Activated T-cell treated with anti-CD3 and anti-CD28 coated beads, Interleukin-2, amount 50 U/mL, for 48 hours (primary cell): ENCODE measurements at places on chromosomes 1 and 21.

- DNase-seq = no peak
These were observed 47.3 kb downstream of the CLIC6 start for GRCh38 chr21:34715985-34716596.

DNA sequence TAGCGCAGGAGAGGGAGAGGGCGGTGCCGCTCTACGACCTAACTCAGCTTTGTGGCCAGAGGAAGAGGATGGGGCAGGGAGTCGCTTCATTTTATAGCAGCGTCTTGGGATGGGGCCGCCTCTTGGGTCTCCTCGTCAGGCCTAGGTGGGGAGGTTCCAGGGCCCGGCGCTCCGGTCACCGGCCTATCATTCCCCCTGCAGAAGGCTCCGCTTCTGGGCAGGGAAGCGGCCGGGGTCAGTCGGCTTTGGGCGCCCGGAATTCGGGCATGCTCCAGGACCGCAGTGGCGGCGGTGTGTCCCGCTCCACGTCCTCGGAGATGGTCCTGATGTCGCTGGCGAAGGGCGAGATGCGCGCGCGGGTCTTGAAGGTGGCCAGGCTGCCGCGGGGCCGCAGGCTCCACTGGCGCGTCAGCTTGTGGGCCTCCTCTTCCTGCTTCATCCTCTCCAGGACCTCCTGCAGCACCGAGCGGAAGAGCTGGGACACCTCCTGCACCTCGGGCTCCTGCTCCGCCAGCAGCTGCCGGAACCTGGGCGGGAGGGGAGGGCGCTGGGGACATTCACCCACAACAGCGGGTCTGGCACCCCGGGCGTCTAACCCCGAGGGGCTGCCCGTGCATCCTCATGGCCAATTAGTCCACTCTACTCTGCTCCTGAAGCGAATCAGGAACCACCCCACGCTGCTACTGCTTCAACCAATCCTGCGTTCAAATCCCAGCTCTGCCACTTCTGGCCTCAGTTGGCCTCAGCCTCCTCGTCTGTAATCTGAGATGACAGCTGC is 13.0 kb downstream of the RD3 start:
- no peak for DNase-seq

DNA sequence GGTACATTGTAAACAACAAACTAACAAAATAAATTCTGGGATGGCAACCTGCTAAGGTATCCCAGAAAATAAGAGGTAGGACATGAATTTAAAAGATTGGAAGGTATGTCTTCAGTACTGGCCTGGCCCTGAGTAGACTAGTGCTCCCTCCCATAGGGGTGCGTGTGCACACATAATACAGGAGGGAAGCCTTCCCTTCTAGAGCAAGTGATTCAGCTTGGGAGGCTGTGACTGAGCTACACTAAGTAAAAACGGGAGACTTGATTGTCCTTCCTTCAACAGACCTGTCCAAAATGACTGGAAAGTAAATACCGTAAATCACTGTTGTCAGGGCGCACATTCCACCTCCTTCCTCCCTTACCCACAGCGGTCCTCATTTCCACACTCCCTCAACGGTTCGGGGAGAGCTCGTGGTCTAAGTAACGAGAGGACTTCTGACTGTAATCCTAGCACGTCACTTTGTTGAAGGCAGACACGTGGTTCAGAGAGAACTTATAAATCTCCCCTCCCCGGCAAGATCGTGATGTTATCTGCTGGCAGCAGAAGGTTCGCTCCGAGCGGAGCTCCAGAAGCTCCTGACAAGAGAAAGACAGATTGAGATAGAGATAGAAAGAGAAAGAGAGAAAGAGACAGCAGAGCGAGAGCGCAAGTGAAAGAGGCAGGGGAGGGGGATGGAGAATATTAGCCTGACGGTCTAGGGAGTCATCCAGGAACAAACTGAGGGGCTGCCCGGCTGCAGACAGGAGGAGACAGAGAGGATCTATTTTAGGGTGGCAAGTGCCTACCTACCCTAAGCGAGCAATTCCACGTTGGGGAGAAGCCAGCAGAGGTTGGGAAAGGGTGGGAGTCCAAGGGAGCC is at the start of gene TGFB2:
TSS of gene TGFB2 (plus strand) at position 523 of the 859 bp plus-strand sequence. CDS start 1,366 bp downstream, outside the sequence.
- peak; percentile 37 for DNase-seq

GRCh38 chr1:40986328-40986783 is 6.9 kb downstream of the CTPS1 start:
- DNase-seq = no peak

DNA sequence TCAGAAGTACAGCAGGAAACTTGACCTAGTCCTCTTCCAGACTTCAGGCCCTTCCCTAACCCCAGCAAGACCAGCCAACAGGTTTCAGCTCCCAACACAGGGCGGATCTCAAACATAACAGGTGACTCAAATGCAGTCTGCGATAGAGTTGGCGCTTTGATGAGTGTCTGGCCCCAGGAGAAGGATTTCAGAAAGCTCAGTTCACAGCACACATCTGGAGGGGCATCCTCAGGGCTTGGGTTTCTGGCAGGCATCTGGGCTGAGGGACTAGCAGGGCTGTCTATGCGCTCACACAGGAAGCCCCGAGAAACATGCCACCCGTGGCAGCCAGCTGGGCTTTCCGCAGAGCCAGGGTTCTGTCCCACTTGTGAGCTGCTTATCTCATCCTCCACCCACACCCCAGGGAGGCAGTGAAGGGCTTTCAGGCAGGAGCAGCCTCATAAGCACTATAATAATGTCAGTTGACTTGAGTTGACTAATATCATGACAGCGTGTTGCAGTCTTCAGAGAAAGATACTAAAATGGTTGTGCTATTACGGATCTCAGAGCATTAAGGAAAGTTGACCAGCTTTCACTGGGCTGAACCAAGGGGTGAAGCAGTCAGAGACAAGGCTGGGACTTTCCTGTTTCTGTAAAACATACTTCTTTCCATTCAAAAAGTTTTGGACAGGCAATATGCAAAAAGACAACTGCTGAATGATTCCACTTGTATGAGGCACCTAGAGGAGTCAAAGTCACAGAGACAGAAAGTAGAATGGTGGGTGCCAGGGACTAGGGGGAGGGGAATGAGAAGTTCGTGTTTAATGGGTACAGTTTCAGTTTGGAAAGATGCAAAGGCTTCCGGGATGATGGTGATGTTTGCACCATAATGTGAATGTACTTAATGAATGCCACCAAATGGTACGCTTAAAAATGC is 233.0 kb upstream of the IRF2BP2 start:
- DNase-seq = peak; percentile 88

- DNase-seq = no peak
These were observed 328.2 kb upstream of the CHRM3 start for GRCh38 chr1:239058190-239058589.

DNA sequence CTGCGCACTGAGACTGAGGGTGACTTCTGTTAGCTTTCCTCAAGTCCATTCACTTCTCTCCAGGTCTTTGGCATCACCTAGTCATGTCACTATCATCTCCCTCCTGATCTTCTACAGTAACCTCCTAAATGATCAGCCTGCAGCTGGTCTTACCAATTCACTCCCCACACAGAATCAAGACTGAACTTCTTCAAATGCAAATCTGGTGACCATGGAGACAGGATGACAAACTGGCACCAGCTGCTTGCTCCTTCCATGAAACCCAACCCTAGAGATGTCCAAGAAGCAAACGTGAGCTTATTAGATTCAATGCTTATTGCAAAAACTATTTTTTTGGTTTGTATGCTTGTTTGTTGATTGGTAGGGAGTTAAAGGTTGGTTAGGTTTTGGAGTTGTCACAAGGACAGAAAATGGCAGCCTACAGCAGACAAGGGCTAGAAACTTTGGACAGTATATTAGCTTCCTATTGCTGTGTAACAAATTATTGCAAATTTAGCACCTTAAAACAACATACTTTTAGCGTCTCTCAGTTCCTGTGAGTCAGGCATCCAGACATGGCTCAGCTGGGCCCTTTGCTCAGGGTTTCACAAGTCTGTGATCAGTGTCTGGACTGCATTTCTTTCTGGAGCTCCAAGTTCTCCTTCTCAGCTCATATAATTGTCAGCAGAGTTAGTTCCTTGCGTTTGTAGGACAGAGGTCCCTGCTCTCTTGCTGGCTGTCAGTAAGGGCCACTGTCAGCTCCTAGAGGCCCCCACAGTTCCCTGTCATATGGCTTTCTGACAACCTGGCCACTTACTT is 53.3 kb upstream of the GJA8 start:
- no peak for DNase-seq

DNA sequence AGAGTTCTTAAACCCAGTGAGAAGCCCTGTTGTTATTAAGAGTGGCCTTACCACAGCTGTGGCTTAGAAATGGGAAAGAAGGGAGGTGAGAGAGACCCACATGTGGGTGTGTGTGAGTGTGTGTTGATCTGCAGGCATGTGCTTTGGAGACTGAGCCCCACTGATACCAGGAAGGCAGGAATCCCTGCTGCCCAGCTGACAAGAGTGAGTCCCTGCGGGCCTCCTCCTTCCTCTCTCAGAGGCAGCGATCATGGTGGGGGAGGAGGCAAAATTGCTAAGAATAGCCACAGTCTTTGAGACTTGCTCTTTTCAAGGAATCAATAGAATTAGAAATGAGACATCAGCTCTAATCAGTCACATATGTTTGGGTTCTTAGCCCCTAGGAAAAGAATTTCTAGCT is 87.0 kb upstream of the WARS2 start:
- DNase-seq = no peak

DNA sequence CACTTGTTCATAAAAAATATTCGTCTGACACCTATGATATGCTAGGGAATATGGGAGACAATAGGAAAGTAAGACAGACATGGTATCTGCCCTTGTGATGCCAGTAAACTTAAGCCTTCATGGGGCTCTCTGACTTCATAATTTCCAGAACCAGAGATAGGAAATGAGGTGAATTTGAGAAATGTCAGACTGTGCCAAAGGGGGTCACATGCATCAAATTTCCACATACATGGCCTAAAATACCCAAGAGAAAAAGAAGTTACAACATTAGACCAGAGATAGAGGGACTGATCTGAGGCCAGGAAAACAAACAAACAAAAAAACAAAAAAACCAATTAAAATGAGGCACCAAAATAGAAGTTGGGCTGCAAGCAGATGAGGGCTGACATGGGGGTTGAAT is 75.7 kb downstream of the DISC1 start:
- no peak for DNase-seq

GRCh38 chr1:161432091-161432490 is 64.4 kb upstream of the CFAP126 start:
- DNase-seq = no peak

DNA sequence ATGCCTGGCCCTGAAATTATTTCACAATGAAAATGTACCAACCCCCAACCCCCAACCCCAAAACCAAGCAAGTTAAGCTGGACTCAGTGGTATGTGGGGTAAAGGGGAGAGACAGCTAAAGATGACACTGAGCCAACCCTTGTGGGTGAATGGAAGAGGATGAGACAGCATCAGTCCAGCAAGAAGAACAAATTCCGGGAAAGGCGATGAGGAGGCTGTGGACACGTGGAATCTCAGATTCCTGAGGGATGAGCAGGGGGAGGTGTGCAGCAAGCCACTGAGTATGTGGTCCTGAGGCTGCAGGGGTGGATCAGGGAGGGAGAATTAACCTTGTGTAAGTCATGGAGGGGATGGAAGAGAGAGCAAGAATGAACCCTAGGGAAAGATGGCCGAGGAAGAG is 14.4 kb upstream of the ZNF362 start:
- no peak for DNase-seq

DNA sequence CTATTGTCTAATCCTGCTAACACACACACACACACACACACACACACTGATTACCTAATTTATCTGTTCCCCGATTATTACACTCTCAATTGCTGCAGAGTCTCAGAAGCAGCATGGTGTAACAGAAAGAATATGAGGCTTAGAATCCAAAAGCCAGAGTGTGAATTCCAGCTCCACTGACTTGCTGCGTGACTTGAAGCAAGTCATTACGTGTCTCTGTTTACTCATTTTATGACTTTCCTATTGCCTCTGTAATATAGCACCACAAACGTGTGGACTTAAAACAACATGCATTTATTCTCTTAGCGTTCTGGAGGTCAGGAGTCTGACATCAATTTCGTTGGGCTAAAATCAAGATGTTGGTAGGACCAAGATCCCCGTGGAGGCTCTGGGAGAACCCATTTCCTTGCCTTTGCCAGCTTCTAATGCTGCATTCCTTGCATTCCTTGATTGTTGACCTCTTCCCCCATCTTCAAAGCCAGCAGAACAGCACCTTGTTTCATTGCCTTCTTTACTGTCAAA is 55.9 kb upstream of the ATP5PO start:
- no peak for DNase-seq

GRCh38 chr1:207003210-207003609 is 29.3 kb downstream of the C1orf116 start:
- no peak for DNase-seq

- DNase-seq = no peak
These were observed 340.4 kb upstream of the VAMP3 start for GRCh38 chr1:7430691-7431090.

- DNase-seq = peak; percentile 49
These were observed 15.9 kb downstream of the COL8A2 start for GRCh38 chr1:36109041-36109679.

- no peak for DNase-seq
These were observed 41.6 kb upstream of the APP start for GRCh38 chr21:26212220-26212619.

DNA sequence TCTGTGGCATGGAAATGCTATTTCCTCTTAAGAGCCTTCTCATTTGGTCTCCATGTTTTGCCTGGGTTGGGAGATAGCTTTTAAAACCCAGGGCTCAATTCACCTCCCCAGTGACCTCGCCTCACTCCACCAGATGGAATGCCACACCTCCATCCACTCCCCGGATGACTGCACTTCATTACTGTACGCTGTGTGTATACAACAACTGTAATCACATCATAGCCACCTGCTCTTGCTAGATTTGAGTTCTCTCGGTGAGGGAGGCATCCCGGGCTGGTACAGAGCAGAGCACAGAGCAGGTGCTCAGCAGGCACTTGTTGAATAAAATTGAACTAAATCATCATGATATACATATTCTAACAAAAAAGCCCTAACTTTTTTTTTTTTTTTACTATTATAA is 26.0 kb downstream of the SDE2 start:
- DNase-seq = no peak

DNA sequence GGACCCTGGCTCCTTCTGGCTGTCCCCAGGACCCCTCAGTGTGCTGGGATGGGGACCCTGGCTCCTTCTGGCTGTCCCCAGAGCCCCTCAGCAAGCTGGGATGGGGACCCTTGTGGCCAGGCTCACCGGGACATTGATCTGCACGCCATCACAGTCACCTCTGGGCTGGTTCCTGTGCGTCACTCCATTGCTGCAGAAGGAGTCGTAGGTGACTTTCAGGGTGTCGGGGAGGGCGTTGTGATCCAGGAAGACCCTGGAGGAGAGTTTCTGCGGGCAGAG is 19.7 kb upstream of the PTTG1IP start:
- no peak for DNase-seq

DNA sequence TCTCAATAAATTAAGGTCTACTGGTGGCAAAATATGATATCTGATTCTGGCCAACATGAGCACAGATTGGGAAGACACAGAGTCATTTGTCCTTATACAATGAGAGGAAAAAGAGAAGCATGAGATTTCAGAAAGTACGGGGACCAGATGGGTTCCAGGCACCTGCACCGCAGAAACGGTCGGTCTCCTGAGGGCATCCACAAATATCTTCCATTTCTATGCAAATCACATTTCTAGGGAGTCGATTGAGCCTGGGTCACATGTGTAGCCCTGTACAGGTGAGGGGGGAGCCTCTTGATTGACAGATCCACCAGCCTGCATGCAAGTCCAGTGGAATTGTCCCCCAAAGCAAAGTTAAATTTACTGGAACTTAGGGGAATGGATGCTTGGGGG is 415.6 kb downstream of the NPHP4 start:
- DNase-seq = no peak
